ENCODE measurements at places on chromosomes 2 and 18. TPM values are rescaled to one million over a fixed set of nuclear protein-coding genes. Genes with fewer than 3 reads are reported as not detected.

Gene RRM2
- total RNA-seq, result 5.3 TPM

Gene CYP27A1
- total RNA-seq, result 19.1 TPM

Gene SPP2
- not detected for total RNA-seq

Gene MOCOS
- total RNA-seq, result 5.5 TPM

All from smooth muscle cell of trachea (primary cell).